ENCODE measurements at places on chromosomes 4 and X.

GRCh38 chrX:312621-313331, 5.8 kb downstream of the GTPBP6 start:
- no peak for DNase-seq

DNA sequence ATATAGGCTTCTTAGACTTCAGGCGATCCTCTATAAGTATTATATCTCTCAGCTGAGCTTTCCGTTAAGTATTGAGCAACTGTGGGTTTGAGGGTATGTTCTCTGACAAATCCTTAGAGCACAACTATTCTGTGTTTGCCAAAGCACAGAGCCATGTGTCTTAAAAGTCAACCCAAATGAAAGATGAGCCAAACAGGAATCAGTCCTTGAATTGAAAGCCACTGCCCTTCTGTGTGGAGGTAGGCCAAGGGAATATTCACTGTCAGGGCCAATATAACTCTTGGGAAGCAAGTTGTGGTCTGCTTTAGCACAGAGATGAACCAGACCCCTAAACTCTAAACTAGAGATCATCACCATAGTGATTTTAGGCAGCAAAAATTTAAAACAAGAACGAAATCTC, 164.0 kb downstream of the STAG2 start:
- no peak for DNase-seq

- no peak for DNase-seq
Observed at GRCh38 chr4:100649417-100649816, 131.6 kb upstream of the EMCN start.

- DNase-seq: no peak
Observed at GRCh38 chr4:122946142-122946541, 23.7 kb upstream of the NUDT6 start.

DNA sequence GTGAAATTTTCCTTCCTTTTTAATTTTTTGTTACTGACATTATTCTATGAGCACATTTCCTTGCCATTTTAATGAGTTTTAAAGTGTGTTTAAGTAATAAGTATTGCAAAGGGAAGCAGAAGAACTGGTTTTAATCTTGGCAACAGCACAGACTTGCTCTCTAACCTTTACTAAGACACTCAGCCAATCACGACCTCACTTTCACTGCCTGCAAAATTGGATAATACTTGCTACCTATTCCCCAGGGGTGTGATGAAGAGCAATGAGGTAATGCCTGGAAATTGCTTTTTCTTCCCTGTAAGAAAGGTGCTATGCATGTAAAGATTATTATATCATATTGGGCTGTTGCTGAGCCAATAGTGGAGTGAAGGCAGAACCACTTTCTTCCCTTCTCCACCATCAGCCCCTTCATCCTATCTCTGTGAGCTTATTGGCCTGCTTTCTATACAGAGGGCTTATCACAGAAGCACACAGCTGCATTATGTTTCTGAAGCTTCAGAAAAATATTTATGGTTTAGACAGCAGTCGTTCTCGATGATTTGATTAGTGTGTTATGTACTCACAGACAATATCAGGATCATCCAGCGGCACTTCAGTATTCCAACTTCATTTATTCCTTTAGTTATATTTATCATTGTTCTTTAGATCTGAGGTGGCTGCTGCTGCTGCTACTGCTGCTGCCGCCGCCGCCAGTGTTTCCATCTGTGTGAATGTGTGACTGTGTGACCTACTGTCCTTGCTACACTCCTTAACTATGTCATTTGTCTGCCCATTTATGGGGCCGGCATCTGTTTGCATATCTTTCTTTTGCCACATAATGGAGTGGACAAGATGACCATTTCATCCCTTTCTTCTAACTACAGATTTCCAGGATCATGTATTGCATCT, 255.1 kb downstream of the C4orf33 start:
- no peak for DNase-seq

DNA sequence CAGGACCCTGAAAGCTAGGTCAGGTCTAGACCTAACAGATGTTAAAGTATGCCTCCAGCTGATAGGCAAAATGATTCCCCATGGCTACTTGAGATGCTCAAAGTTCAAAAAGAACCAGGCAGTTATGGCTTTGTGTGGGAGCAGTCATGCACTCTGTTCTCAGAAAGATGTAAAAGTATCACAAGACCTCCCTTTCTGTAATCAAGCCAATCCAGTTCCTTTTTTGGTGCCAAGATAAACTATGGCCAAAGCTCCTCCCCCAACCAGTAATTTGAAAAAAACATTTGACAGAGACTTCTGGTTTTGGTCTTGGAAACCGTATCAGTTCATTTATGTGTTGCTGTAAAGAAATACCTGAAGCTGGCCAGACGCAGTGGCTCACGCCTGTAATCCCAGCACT, 340.9 kb downstream of the CHIC1 start:
- DNase-seq: no peak

GRCh38 chr4:47801481-47802002, 36.3 kb downstream of the CORIN start:
- no peak for DNase-seq
